ENCODE measurements at places on chromosomes 7 and 10.

DNA sequence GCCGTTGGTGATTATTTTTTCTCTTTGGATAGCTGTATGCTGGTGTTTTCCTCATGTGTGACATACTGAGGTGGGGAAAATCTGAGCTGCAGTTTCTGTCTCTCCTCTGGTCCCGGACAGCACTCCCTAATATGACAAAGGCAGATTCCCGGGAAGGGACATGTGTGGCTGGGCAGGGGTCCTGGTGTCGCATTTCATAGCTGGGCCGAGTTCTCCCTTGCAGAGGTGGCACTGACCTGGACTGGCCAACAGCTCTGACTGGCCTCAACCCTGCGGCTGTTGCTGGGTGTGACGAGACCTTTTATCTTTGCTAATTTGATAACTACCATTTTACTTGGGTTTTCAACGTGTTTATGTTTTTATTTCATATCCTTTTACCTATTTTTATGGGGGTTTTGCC lies 248.6 kb upstream of the TCERG1L start:
- DNase-seq = no peak

DNA sequence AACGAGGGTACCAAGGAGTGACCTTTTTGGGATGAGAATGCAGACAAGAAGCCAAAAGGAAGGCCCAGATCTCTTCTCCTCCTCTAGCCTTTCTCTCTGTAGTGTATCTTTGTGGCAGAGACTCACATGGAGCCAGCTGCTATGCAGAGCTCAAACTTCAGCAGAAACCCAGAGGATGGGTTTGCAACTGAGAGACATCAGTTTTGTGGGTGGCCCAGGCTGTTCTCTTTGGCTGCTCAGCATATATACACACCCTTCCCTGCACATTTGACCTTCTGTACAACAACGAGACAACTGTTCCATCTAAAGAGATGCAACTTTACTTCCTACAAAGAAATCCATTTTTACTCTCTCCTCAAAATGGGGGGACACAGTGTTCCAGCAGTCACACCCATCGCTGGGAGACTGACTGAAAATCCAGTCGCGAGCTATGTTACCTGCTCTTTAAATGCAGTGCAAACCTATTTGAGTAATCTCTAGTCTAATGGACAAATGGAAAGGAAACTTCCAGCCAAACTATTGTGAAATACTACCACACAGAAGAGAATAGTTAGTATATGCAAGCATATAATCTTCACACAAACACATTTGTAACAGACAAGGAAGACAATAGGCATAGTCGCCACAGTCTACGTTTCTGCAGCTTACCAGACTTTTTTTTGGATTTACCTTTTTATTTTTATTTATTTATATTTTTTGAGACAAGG lies 51.2 kb downstream of the GTF2I start:
- no peak for DNase-seq

GRCh38 chr7:71548746-71549145 lies 416.8 kb downstream of the GALNT17 start:
- DNase-seq = no peak

DNA sequence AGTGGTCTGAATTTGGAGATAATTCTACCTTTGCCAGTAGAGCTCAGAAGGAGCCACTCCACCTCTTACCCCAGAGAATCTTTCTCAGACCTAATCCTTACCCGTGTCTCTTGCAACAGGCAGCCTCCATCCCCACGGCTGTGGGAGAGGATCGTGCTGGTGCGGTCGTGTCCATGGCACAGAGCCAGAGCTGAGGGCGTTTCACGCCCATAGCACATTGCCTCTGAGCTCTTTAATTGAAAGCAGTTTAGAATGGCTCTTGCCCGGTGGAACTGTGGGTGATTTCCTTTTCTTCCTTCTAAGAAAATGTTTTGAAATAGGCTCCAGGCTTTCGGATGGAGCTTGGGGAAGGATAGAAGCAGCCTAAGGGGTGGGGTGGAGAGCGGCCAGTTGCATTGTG lies 41.5 kb downstream of the PRF1 start:
- no peak for DNase-seq

DNA sequence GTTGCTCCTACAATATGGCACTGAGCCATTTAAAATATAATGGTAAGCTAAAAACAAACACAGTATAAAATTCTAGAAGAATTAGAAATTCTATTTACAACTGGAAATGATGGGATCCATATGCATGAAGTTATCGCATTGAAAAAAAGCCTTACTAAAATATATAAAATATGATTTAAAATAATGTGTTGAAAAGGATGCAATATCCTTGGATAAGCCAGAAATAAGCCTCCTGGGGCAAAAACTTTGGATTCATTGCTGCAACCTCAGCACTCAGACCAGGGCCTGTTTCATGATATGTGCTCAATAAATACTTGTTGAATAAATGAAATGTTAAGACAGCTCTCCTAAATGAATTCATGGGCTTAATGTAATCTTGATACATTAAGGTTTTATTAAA lies 170.2 kb downstream of the SEM1 start:
- no peak for DNase-seq

DNA sequence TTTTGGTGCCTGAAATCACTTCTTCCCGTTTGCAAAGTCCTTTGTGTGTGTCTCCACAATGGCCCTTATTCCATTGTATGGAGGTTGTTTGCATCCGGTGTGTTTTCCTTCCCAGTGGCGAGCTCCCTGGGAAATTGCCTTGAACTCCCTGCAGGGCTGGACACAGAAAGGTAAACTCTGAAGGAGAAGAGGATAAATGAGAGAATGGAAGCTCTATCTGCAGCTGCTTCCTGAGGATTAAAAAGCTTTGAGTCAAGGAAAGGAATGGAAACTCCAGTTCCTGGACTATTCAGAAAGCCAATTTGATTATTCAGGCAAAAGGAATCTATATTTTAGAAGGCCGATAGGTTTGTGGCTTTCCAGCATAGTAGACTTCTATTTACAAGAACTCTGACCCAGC lies 4.4 kb upstream of the GRK5 start:
- no peak for DNase-seq

DNA sequence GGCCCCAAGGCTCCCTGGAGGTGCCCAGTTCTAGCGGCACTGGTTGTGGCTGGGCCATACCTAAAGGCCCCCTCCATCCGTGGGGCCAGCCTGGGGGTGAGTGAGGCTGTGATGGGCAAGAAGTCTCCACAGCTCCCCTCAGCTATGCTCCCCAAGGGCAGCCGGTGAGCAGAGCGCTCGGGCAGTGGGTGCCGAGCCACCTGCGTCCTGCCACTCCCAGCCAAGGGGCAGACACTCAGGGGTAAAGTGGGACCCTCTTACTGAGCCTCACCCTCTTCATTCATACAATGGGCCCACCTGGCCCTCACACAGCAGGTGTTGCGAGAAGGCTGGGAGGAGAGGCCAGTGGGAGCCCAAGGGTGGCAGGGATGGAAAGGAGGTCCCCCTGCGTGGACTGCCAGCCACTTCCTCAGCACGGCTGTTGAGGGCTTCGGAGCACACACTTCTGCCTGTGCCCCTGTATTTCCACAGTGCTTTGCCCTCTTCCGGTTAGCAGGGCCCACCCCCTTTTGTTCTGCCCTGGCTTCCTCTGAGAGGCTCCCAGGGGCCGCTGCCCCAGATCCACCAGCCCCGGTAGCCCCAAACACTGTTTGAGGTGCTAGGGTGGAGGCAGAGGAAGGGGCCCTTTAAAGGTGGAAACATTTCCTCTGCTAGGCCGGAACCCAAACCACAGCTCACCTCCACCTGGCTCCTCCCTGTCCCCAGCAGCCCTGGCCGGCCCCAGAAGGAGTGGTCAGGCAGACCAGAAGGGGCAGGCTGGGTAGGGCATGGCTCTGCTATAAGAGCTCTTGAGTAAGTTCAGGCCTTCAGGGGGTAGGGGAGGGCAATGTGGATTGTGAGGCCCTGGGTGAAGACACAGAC lies 16.4 kb upstream of the C10orf105 start:
- no peak for DNase-seq

DNA sequence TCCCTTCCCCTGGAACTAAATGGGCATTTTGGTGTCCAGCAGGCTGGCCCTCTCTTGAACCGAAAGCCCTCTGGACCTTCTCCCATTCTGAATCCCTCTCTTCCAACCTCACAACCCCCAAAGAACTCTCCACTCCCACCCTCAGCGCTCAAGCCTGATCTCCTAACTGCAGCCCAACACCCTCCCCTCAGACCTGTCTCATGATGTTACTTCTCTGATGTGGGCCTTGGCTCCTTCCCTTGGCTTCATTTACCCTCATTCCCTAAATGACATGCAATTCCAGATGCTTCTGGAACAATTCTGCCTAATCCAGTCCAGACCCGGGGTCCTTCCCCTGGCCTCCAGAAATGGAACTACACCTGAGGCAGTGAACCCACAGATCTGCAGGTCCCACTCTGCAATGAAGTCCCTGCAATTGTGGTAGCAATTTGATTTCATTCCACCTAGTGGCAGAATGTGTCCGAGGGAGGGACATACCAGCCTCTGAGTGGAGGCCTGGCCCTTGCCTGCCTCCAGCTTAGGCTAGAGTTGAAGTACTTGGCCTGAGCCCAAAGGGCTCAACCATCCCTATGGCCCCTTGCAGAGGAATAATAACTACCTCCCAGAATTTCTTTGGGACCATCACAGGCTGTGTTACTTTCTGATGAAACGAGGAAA lies 4.1 kb upstream of the CEP41 start:
- no peak for DNase-seq
